ENCODE measurements at places on chromosomes 2 and 18. TPM values are rescaled to one million over a fixed set of nuclear protein-coding genes. Genes with fewer than 3 reads are reported as not detected.
A peak's percentile ranks its signal among the peaks of the same experiment; 100 is the strongest.

DNA sequence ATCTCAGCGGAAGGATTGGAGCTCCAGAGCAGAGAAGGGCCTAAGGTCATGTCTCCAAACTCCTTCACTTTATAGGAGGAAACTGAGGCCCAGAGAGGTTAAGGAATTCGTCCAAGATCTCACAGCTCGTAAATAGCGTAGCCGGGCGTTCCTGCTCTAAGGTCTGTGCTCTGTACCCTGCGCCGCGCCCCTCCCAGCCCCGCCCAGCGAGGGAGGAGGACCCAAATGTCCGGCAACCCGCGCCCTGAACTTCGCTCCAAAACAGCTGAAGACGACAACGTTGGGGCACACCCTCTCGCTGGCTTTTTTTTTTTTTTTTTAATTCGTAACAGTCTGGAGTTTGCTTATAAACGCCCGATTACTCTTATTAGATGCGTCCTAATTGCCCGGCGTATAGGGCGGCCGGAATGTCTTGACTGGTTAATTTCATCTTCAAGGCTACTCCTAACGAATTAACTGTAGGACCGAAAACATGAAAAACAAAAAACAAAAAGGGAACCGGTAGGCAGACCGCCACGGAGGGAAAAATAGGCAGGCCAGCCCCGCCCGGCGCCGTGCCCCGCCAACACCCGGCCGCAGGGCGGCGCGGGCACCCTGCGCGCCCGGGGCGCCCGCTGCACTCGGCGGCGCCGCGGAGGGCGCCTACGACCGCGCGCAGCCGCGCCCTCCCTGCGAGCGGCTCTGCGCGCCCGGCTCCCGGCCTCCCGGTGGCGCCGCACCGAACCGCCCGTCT lies 928 bp upstream of the FOSL2 start:
- no peaks in the 10 kb centered on the region for H3K27me3 ChIP-seq
- H3K4me3 ChIP-seq = peak overlapping the region; percentile 85
- H3K27ac ChIP-seq = peak overlapping the region; percentile 100
- no peaks in the 10 kb centered on the region for H3K4me1 ChIP-seq
- H3K36me3 ChIP-seq = no peaks in the 10 kb centered on the region
- peak; percentile 99 for DNase-seq

- no peaks in the 10 kb centered on the region for H3K36me3 ChIP-seq
- peak within 1 kb of the TSS; percentile 71 for H3K4me3 ChIP-seq
- DNase-seq = peak; percentile 96
- peak within 1 kb of the TSS; percentile 76 for H3K27ac ChIP-seq
- H3K4me1 ChIP-seq = no peaks in the 10 kb centered on the region
These were observed at the start of gene OSBPL1A for GRCh38 chr18:24397694-24398368. TSS of gene OSBPL1A (minus strand) at chr18:24397824. CDS start at chr18:24377533, 20,291 bp downstream.

DNA sequence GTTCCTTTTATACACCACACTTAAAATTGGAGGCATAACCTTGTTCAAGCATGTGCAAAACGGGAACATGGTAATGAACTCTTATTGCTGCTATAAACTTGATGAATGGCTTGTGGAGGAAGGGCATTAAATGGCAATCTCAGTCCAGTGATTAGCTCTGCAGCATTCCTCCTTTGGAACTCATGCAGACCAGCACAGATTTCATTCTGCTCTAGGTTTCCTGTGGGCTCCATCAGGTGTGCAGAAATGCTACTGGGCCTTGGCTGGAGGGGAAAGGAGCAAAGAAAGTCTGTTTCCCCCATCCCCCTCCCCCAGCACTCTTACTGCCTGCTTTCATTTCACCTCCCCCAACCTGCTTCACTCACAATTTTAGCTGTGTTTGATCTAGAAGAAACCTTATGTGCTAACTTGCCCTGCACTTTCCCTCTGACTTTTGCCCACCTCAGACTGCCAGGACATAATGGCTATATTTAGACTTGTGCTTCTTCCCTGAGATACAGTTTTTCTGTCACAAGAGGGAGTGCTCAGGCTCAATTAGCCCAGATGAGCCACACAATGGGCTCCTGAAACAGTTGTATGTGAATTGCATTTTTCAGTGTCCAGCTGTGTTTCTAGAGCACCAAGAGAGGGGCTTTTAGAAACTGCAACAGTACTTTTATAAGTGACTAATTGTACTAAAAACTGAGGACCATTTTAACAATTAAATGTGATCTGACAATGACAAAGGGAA lies 109.8 kb downstream of the FSHR start:
- no peaks in the 10 kb centered on the region for H3K4me1 ChIP-seq
- no peak overlapping the region for H3K4me3 ChIP-seq

DNA sequence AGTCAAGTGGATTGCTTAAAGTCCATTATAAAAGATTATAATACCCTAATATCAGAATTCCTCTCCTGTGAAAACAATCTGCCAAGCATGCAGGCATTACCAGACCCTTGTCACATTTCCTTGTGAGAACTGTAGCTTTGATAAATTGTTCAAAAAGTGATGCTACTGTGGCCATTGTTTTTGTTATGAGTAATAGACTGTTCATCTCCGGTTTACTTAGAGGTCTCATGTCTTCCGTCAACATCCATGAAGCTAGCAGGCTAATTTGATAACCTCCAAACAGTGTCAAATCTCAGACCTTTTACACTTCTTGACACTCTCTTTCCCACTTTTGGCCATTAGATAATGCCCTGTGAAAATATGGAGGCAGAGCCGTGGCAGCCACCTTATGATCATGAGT lies 342.7 kb downstream of the CPS1 start:
- no peaks in the 10 kb centered on the region for H3K4me1 ChIP-seq
- no peak for DNase-seq
- H3K27ac ChIP-seq = no peak overlapping the region
- H3K27me3 ChIP-seq = no peaks in the 10 kb centered on the region

DNA sequence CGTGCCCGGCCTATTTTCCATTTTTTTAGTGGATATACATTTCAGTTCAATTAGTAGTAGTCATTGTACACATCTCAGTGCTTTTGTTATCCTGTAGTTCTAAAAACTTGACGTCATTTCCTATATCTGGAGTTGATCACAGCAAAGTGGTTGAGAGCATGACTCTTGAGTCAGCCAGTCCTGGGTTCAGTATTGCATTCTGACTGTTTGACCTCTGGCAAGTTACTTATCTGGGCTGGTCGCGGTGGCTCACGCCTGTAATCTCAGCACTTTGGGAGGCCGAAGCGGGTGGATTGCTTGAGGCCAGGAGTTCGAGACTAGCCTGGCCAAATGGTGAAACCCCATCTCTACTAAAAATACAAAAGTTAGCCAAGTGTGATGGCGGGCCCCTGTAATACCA lies 50.4 kb upstream of the PPM1B start:
- no peaks in the 10 kb centered on the region for H3K27me3 ChIP-seq
- no peak overlapping the region for H3K4me3 ChIP-seq
- H3K4me1 ChIP-seq = no peaks in the 10 kb centered on the region
- no peaks in the 10 kb centered on the region for H3K36me3 ChIP-seq
- H3K27ac ChIP-seq = no peak overlapping the region
- DNase-seq = no peak

DNA sequence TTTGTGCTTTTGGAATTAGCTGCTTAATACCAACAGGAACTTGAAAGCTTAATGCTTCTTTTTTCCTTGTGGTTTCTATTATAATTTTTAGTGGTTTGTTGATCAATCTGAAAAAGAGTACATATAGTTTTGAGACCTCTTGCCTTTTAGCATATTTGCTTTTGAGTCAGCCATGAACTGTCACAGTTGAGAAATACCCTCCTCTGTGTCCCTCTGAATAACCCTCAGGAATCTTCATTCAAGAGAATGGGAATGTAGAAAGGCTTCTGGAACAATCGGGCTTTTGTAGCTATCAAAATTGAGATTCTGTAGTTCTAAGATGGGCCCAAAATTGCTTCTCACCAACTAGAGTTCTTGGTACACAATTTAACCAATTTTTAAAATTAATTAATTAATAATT lies 451.1 kb upstream of the TRIB2 start:
- H3K27me3 ChIP-seq = no peaks in the 10 kb centered on the region
- no peak overlapping the region for H3K27ac ChIP-seq
- DNase-seq = no peak
- no peaks in the 10 kb centered on the region for H3K36me3 ChIP-seq
- H3K4me3 ChIP-seq = no peak overlapping the region

DNA sequence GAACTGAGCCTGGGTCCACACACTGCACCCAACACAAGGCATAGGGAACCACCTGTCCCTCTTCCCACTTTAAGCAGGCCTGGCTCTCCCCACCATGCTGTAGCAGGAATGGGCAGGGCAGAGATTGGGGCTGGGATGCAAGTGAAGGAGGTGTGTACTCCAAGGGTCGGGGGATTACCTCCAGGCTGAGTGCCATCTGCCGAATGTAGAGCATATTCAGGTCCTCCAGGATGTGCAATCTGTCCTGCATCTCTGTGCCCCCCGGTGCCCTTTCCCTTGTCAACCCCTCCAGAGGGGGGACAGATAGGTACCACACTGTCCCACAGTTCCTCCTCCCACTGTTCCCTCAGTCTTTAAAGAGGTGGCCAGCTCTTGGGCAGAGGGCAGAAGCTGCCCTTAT lies 2.4 kb downstream of the RTKN start:
- no peaks in the 10 kb centered on the region for H3K36me3 ChIP-seq
- peak overlapping the region; percentile 46 for H3K4me3 ChIP-seq
- peaks cover 5% of the 10 kb centered on the region for H3K4me1 ChIP-seq
- H3K27ac ChIP-seq = peak overlapping the region; percentile 90
- DNase-seq = no peak

DNA sequence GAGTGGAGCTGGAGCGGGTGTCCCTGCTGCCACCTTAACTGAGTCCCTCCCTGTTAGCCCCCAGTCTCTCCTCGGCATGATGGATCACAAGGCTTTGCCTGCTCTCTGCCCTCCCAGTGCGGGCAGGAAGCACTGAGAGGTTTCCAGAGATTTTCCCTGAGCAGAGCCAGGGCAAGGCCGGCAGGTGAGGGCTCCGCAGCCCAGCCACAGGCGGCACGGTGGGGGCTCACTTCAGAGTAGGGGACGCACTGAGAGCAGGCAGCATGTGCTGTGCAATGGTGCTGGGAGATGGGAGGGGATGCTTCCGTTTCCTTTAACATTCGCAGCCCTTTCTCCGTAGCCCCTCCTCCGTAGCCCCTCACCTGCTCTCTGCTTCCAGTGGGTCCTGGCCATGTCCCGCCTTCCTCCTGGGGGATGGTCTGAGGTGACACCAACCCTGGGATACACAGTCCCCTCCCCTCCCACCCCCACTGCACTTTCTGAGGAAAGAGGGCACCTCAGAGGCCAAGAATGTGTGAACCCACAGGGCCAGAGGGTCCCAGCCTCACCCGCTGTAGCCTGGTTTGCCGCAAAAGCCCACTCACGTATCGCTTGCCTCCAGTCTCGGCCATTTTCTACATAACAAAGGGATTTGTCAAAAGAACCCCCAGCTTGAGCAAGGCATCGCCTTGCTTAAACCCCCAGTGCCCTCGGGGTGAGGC lies 10.7 kb downstream of the KCNF1 start:
- no peak for DNase-seq
- H3K36me3 ChIP-seq = no peaks in the 10 kb centered on the region
- H3K4me1 ChIP-seq = no peaks in the 10 kb centered on the region
- no peaks in the 10 kb centered on the region for H3K27me3 ChIP-seq
- no peak overlapping the region for H3K4me3 ChIP-seq

- H3K36me3 ChIP-seq = no peaks in the 10 kb centered on the region
- no peaks in the 10 kb centered on the region for H3K4me1 ChIP-seq
- no peaks in the 10 kb centered on the region for H3K27me3 ChIP-seq
- no peak for DNase-seq
- H3K27ac ChIP-seq = no peak overlapping the region
These were observed 344.8 kb downstream of the TGIF1 start for GRCh38 chr18:3794537-3795348.

DNA sequence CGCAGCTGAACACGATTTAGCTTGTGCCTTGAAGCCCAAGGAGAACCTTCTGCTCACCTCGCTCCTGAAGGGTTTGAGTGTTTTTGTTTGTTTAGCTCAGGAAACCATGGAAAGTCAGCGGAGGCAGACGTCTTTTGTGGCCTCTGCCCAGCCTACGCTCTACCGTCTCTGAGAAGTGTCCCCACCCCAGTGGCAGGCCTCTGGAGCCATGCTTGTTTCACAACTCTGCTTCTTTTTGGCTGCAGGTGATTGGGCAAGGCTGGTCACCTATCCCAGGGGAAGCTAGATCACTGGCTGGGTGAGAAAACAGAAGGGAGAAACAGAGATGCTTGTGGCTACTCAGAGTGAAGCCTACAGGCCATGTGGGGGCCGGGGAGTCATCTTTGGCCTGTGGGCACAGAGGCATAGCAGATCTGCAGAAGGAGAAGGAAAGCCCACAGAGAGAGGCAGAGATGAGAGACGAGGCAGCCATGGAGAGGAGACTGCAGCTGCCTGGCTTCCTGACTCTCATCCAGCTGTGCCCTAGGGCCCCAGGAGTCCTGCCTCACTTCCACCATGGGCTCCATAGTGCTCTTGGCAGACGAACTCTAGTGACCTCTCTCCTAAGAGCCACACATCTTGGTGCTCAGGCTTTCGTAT lies 50.1 kb downstream of the CIB4 start:
- no peak overlapping the region for H3K4me3 ChIP-seq
- no peak for DNase-seq
- no peak overlapping the region for H3K27ac ChIP-seq
- no peaks in the 10 kb centered on the region for H3K36me3 ChIP-seq
- H3K4me1 ChIP-seq = no peaks in the 10 kb centered on the region

DNA sequence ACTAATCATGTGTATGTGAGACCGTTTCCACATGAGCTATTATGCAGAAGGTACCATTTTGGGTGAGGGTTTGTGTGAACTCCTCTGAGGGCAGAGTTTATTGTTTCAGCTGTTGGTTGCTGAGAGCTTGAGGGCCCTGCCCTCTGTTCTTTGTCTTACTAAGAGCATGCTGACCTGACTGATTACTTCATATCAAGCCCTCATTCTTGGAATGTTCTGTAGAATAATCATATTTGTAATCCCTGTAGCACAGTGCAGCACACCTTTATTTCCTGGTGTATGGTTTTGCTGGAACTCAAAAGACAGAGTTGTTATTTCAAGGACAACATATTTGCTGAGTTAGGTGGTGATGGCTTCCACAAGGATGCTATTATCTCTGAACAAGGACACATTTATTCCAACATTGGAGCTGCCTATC lies 118.5 kb downstream of the GALNT3 start:
- no peak overlapping the region for H3K27ac ChIP-seq
- H3K4me3 ChIP-seq = no peak overlapping the region
- no peak for DNase-seq
- H3K27me3 ChIP-seq = no peaks in the 10 kb centered on the region
- H3K4me1 ChIP-seq = no peaks in the 10 kb centered on the region

DNA sequence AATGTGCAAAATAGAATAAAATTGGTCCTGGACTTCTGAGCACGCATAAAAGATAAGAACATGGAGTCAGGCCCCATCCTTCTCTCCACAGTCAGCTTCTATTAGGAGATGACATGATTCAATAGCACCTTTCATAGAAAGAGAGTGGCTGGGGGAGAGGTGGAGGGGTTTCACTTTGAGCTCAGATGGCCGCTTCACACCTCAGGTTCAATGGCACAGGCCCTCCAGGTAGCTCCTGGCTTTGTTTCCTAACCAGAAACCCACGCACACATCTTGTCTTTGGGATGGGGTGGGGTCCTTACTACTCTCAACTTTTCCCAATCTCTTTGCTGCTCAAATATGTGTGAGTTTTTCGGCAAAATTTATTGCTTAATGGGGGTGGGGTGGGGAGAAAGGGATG lies 332.3 kb downstream of the CLIP4 start:
- DNase-seq = no peak
- H3K4me1 ChIP-seq = no peaks in the 10 kb centered on the region
- H3K27ac ChIP-seq = no peak overlapping the region
- no peaks in the 10 kb centered on the region for H3K27me3 ChIP-seq

ABCG8 gene
- 0.48 TPM for total RNA-seq

CCDC102B gene
- 1.7 TPM for total RNA-seq

LYG2 gene
- not detected for total RNA-seq

XIRP2 gene
- total RNA-seq = 0.13 TPM

TMEM200C gene
- total RNA-seq = 0.53 TPM

TNP1 gene
- total RNA-seq = not detected

POTEC gene
- not detected for total RNA-seq

Data from colonic mucosa (tissue), 4 donors.